ENCODE measurements at places on chromosomes 1 and 21. TPM values are rescaled to one million over a fixed set of nuclear protein-coding genes. Genes with fewer than 3 reads are reported as not detected.

Gene ST6GALNAC3
- 8.0 TPM for total RNA-seq

Gene C1orf185
- total RNA-seq, result not detected

Gene RAB13
- total RNA-seq, result 62.0 TPM

Gene GBP5
- total RNA-seq, result 1.0 TPM

Gene DCDC2B
- total RNA-seq, result not detected

Gene ANGPTL3
- total RNA-seq, result not detected

DNA sequence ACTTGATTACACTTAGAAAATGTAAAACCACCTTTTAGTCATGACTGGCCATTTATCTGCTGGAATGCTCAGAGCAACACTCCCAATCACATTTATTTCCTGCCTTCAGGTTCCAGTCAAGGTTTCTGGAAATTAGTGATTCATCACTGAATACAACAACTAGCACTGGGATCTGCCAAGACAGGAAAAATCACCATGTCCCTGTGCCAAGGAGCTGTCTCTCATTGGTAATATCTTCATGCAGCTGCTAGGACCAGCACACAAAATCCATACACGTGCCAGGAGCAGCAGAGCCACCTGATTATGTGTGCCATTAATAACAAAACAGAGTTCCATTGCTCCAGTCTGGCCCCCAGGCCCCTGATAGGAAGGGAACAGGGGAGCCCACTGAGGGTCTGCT is 194.6 kb downstream of the TNR start:
- no peak overlapping the region for H3K4me3 ChIP-seq
- H3K27me3 ChIP-seq, result peaks cover 6% of the 10 kb centered on the region
- H3K4me1 ChIP-seq, result no peaks in the 10 kb centered on the region
- no peak for DNase-seq
- H3K27ac ChIP-seq, result no peak overlapping the region

- no peaks in the 10 kb centered on the region for H3K36me3 ChIP-seq
- DNase-seq, result no peak
Measured at GRCh38 chr1:239527051-239527693, 140.8 kb downstream of the CHRM3 start.

Gene PRAMEF26
- not detected for total RNA-seq

- H3K4me3 ChIP-seq, result no peak overlapping the region
- DNase-seq, result no peak
- no peaks in the 10 kb centered on the region for H3K36me3 ChIP-seq
Measured at GRCh38 chr1:198657550-198658064, 18.8 kb downstream of the PTPRC start.

DNA sequence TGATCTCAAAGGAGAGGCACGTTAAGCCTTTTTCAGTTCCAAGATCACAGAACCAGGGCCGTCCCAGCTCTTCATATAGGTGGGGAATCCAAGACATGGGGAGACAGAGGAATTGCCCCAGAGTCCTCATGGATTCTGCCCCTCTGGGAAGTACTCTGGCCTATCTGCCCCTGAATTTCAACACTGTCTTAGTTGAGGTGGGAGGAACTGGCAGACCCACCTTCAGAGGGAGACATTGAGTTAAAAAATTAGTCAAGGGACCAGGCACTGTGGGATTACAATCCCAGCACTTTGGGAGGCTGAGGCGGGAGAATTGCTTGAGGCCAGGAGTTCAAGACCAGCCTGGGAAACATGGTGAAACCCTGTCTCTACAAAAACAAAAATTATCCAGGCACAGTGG is 2.1 kb upstream of the KNCN start:
- H3K36me3 ChIP-seq, result no peaks in the 10 kb centered on the region
- H3K4me3 ChIP-seq, result no peak overlapping the region
- peaks cover 15% of the 10 kb centered on the region for H3K27me3 ChIP-seq
- DNase-seq, result no peak

Gene LAMC2
- 0.70 TPM for total RNA-seq

- H3K27ac ChIP-seq, result no peak overlapping the region
- H3K27me3 ChIP-seq, result no peaks in the 10 kb centered on the region
- no peak overlapping the region for H3K4me3 ChIP-seq
- no peak for DNase-seq
Measured at GRCh38 chr1:159996653-159997052, 35.1 kb downstream of the PIGM start.

- H3K36me3 ChIP-seq, result no peaks in the 10 kb centered on the region
- no peak for DNase-seq
- no peak overlapping the region for H3K4me3 ChIP-seq
- no peaks in the 10 kb centered on the region for H3K4me1 ChIP-seq
- H3K27ac ChIP-seq, result no peak overlapping the region
Measured at GRCh38 chr1:4056422-4056821, 156.3 kb upstream of the C1orf174 start.

Gene ZNF683
- total RNA-seq, result not detected

DNA sequence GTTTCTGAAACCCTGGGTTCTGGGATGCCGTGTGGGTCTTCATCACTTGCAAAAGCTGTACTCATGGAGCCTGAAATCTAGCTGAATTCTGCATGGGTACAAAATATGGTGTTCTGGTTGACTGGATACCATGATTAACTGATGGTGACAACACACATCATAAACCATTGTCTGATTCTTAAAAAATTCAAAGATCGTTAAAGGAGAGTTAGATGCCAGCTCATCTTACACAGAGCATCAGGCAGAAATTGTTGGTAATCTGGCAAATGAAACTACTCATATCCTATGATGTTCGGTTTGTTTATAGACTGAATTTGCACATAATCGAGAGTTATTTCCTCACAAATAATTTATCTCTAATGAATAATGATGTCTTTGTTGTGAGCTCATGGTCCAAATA is 218.1 kb upstream of the PKN2 start:
- H3K36me3 ChIP-seq, result no peaks in the 10 kb centered on the region
- DNase-seq, result no peak
- no peaks in the 10 kb centered on the region for H3K4me1 ChIP-seq
- no peaks in the 10 kb centered on the region for H3K27me3 ChIP-seq
- H3K4me3 ChIP-seq, result no peak overlapping the region

Gene LCE1F
- not detected for total RNA-seq

Gene RNU1-2
- total RNA-seq, result 635 TPM

GRCh38 chr1:178417858-178418257 is 78.9 kb downstream of the CLEC20A start:
- no peak overlapping the region for H3K4me3 ChIP-seq
- no peaks in the 10 kb centered on the region for H3K36me3 ChIP-seq
- no peaks in the 10 kb centered on the region for H3K27me3 ChIP-seq
- no peak overlapping the region for H3K27ac ChIP-seq
- no peak for DNase-seq

DNA sequence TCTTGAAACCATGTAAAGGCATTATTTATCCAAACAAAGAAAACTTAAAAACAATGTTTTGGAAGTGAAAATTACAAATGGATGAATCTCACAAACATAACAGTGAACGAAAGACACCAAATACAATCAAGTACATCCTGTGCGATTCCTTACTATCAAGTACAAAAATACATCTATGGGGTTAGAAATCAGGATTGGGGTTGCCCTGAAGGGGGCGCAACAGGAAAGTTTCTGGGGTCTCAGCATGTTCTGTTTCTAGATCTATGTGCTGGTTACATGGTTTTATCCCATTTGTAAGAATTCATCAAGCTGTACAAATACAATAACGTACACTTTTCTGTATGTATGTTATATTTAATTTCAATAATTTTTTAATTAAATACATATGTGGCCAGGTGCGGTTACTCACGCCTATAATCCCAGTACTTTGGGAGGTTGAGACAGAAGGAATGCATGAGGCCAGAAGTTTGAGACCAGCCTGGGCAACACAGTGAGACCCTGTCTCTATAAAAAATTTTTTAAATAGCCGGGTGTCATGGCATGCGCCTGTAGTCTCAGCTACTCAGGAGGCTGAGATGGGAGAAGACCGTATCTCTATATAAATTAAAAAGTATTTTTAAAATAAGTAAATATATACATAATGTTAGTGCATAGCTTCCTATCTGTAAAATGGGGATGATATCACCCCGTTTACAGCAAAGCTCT is 121.5 kb upstream of the SOD1 start:
- no peak overlapping the region for H3K4me3 ChIP-seq
- H3K27me3 ChIP-seq, result no peaks in the 10 kb centered on the region

Gene TMEM51
- 2.5 TPM for total RNA-seq

GRCh38 chr21:16742741-16743140 is 770.1 kb upstream of the CXADR start:
- peak overlapping the region; percentile 48 for H3K27ac ChIP-seq
- no peak overlapping the region for H3K4me3 ChIP-seq
- H3K27me3 ChIP-seq, result no peaks in the 10 kb centered on the region
- no peaks in the 10 kb centered on the region for H3K36me3 ChIP-seq

DNA sequence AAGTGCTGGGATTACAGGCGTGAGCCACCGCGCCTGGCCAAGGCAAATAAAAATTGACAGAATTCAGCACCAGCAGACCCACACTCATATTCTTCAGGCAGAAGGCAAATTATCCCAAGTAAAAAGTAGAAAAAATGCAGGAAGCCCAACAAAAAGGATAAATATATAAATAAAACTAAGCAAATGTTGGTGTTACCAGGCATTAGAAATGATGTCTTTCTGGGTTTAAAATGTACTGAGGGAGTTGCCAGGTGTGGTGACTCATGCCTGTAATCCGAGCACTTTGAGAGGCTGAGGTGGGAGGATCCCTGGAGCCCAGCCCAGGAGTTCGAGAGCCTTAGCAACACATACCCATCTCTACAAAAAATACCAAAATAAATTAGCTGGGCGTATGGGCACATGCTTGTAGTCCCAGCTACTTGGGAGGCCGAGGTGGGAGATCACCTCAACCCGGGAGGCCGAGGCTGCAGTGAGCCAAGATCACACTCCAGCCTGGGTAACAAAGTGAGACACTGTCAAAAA is 6.3 kb downstream of the INTS11 start:
- peak overlapping the region; percentile 11 for H3K27ac ChIP-seq
- no peaks in the 10 kb centered on the region for H3K27me3 ChIP-seq
- H3K36me3 ChIP-seq, result peaks cover 72% of the 10 kb centered on the region
- no peak overlapping the region for H3K4me3 ChIP-seq
- H3K4me1 ChIP-seq, result peaks cover 20% of the 10 kb centered on the region

Gene NOL9
- total RNA-seq, result 19.3 TPM

GRCh38 chr1:78055565-78056132 is 9.9 kb downstream of the GIPC2 start:
- H3K4me1 ChIP-seq, result peaks cover 21% of the 10 kb centered on the region
- no peaks in the 10 kb centered on the region for H3K27me3 ChIP-seq
- DNase-seq, result no peak
- H3K36me3 ChIP-seq, result no peaks in the 10 kb centered on the region
- no peak overlapping the region for H3K4me3 ChIP-seq

GRCh38 chr1:232873412-232873811 is 68.2 kb downstream of the MAP10 start:
- no peaks in the 10 kb centered on the region for H3K27me3 ChIP-seq
- no peak for DNase-seq
- no peaks in the 10 kb centered on the region for H3K4me1 ChIP-seq
- H3K4me3 ChIP-seq, result no peak overlapping the region

GRCh38 chr1:63668298-63668697 is 75.1 kb downstream of the PGM1 start:
- H3K4me3 ChIP-seq, result no peak overlapping the region
- no peak for DNase-seq
- H3K4me1 ChIP-seq, result no peaks in the 10 kb centered on the region
- no peaks in the 10 kb centered on the region for H3K27me3 ChIP-seq

Gene LCE2C
- not detected for total RNA-seq

Gene OLIG2
- not detected for total RNA-seq

GRCh38 chr1:24454673-24455072 is 39.1 kb downstream of the NIPAL3 start:
- no peak overlapping the region for H3K4me3 ChIP-seq
- no peaks in the 10 kb centered on the region for H3K36me3 ChIP-seq
- no peaks in the 10 kb centered on the region for H3K27me3 ChIP-seq
- H3K27ac ChIP-seq, result no peak overlapping the region
- DNase-seq, result no peak

GRCh38 chr1:21587602-21587953 is 78.4 kb downstream of the ALPL start:
- H3K4me3 ChIP-seq, result no peak overlapping the region
- peaks cover 9% of the 10 kb centered on the region for H3K4me1 ChIP-seq

Gene CD48
- total RNA-seq, result 20.9 TPM

- H3K27ac ChIP-seq, result no peak overlapping the region
- no peak for DNase-seq
- no peak overlapping the region for H3K4me3 ChIP-seq
- H3K27me3 ChIP-seq, result no peaks in the 10 kb centered on the region
- H3K4me1 ChIP-seq, result peaks cover 5% of the 10 kb centered on the region
- no peaks in the 10 kb centered on the region for H3K36me3 ChIP-seq
Measured at GRCh38 chr1:46186076-46186475, 9.8 kb upstream of the P3R3URF start.

- H3K4me3 ChIP-seq, result no peak overlapping the region
- no peak overlapping the region for H3K27ac ChIP-seq
- H3K36me3 ChIP-seq, result no peaks in the 10 kb centered on the region
- DNase-seq, result no peak
- no peaks in the 10 kb centered on the region for H3K27me3 ChIP-seq
Measured at GRCh38 chr21:26874347-26874746, 29.1 kb upstream of the ADAMTS1 start.

DNA sequence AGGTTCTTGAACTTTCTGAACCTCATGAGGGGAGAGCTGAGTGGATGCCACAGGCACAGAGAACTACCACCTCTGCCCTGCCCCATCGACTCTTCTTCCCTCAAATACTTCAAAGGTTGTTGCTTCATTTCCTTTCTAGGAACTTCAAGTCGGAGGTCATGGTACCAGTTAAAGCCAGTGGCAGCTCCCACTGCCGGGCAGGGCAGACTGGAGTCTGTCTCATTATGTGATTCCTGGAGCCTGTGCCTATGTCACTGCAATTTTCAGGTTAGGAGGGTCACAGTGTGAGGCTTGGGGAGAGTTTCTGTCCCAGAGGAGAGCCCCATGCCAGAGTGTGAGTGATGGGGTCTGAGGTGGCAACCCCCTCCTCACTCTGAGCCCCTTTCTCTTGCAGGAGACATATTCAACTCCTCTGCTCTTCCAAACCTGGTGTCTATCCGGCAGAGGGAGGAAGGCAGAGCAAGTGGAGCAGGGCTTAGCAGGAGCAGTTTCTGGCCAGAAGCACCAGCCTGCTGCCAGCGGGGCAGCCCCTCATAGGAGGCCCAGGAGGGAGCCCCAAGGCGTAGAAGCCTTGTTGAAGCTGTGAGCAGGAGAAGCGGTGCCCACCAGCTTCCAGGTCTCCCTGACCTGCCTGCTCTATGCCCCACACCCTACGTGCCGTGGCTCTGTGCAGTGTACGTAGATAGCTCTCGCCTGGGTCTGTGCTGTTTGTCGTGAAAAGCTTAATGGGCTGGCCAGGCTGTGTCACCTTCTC is 29.3 kb downstream of the CAMK1G start:
- no peak overlapping the region for H3K4me3 ChIP-seq
- no peak for DNase-seq
- H3K27me3 ChIP-seq, result no peaks in the 10 kb centered on the region
- H3K4me1 ChIP-seq, result peaks cover 10% of the 10 kb centered on the region

Gene AADACL3
- total RNA-seq, result not detected

Gene MTARC1
- total RNA-seq, result 13.9 TPM

Gene EDARADD
- total RNA-seq, result 0.57 TPM

Data from heart right ventricle (tissue), 16 donors.